Stimulated activated CD8-positive, alpha-beta memory T cell treated with anti-CD3 and anti-CD28 coated beads, Interleukin-7, amount 100 ng/mL, for 48 hours (primary cell): ENCODE measurements at places on chromosomes 2 and 18.

GRCh38 chr2:215598376-215598975, 162.6 kb upstream of the FN1 start:
- no peak for DNase-seq

DNA sequence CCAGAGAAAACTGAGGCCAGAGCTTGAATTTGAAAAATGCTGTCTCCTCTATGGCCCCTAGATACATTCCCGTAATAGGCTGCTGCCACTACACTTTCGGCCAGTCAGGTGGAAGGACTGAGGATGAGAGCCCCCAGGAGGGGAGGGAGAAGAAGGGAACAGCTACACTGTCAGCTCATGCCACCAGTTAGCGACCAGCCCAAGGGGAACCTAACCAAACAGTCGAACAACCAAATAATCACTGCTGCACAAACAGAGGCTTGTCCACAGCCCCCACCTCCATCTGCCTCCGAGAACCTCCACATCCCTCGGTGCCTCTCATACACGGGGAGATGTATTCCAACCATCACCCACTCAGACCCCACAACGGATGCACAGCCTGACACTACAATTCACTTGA, 7.3 kb downstream of the ZNF516 start:
- no peak for DNase-seq

- no peak for DNase-seq
These were observed 233.5 kb upstream of the RBBP8 start for GRCh38 chr18:22699629-22700028.

GRCh38 chr2:37829202-37829601, 95.9 kb upstream of the RMDN2 start:
- DNase-seq: no peak

DNA sequence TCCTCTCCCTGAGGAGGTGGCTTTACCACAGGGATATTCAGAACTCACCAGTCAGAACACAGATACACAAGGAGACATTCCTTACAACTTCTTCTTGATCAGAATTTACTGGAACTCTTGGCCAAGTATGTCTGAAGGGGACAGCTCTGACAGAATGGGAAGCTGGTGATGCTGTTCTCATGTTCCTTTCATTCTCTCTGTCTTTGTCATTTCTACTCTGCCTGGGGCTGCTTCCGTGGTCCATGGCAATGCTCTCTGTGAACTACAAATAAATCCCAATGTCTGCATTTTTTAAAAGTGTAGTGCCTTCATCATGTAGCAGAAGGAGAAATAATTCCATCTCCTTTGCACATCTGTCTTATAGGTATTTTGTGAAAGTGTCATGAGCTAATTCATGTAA, 730.3 kb downstream of the CNTNAP5 start:
- DNase-seq: no peak

GRCh38 chr2:39432701-39433100, 4.4 kb downstream of the MAP4K3 start:
- DNase-seq: no peak

DNA sequence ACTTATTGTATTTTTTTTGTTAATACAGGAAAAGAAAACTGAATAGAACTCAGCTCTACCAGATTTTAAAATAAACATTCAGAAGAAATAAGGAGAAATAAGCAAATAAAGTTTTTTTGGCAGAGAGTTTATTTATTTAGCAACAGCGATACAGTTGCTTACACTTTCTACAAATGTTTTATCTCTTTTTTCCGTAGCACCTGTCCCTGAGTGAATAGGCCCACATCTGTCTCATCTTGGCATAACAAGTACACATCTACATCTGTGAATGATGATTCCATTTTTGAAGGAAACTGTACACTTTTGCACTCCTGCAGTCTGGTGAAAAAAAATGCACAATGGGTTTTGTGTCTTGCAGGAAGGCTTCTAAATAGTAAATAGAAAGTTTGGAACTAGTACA, 783.6 kb upstream of the ZEB2 start:
- no peak for DNase-seq

DNA sequence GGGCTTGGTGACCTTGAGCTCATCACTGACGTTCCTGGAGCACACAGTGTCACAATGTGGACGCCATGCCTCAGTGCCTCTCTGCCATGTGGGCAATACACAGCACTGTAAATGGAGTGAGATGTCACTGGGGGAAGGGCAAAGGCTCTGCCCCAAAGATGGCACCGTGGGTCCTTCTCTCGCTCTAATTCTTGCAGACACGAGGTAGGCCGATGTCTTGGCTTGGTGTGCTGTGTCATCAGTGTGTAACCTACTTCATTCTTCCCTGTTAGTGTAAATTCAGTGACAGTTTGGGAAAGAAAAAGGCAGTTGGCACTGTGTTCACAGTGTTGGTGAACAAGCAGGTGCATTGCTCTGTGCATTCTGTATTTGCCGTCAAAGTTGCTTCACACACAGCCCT, 309.3 kb upstream of the MYT1L start:
- no peak for DNase-seq

GRCh38 chr2:16974688-16975087, 309.1 kb upstream of the CYRIA start:
- no peak for DNase-seq

DNA sequence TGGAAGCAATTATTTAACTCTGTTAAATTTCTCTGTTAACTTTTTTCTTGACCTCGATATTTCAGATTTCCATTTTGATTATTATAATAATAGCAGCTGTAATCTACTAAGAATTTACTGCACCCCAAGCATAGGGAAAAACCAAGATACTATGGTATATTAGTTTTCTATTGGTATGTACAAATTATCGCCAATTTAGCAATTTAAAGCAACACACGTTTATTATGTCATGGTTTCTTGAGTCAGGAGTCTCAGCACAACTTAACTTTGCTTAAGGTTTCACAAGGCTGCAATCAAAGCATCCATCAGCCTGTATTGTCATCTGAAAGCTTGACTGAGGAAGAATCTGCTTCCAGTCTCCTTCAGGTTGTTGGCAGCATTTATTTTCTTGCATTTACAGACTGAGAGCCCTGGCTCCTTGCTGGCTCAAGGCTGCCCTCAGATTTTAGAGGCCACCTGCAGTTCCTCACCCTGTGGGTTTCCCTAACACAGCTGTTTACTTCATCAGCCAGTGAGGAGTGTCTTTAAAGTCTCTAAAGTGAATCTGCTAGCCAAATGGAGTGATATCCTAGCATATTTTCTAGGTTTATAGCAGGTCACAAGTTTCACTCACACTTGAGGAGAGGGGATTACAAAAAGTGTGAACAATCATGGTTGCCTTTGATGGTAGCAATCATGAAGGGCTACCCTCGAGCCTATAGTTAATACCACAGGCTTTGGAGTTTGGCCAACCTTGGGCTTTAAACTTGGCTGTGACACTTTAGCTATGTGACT, 4.4 kb upstream of the VPS54 start:
- no peak for DNase-seq

DNA sequence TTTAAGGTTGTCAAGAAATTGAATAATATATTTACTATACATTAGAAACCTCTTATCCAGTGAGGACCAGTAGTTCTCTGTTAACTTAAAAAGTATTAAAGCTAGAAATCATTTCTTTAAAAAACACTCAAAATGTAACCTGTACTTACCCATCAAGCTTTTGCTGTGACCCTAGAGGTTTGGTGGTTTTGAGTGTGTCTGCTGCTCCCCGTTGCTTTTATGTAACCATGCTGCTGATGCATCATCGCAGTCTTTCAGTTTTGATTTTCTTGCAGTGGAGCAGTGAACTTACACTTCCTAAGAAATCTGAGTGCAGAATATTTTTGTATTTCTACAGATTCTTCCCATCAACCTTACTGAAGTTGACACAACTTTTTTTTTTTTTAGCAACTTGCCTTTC, 34.2 kb downstream of the MRPS9 start:
- DNase-seq: peak; percentile 3

GRCh38 chr2:238389988-238390589, 36.6 kb upstream of the ASB1 start:
- no peak for DNase-seq

DNA sequence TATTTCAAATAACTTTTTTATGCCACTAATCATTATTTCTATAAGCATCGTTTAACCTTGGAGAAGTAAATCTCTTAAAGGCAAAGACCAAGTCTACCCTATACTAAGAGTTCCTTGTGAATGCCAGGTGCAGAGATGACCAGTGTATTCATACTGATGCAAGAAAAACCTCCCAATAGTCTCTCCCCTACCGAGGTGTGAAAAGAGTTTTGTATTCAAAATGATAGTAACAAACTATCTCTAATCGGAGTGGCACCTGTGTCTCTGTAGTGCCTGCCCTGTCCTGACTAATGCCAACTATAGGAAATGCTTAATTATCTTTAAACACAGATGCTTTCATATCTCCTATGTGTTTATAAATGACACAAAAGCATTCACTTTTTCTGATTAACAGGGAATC, 798.5 kb downstream of the TRIB2 start:
- no peak for DNase-seq

GRCh38 chr2:207282916-207283315, 117.2 kb upstream of the KLF7 start:
- no peak for DNase-seq

- no peak for DNase-seq
These were observed 193.8 kb downstream of the TSN start for GRCh38 chr2:121949271-121949670.

DNA sequence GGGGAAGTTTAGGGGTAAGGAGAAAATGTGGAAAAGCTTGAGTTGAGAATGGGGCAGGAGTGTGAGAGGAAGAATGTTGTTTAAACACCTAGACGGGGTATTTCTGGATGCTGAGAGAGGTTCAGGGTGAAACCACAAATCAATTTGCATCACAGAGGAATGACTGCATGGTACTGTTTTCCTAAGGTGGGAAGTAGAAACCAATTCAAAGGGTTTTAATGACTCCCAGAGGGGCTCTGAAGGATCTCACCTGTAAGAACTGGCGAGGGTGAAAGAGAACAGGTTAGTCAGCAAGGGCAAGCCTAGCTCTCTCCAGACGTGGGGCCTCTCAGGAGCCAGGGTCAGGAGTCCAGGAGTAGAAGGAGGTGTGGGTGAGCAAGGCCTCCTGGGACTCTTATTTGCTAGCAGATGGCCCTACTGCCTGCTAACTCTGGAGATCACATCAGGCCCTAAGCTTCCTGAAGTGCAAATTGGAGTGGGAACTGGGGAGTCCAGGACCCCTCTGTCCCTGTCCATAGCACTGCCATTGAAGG, 133.0 kb upstream of the CELF4 start:
- no peak for DNase-seq

DNA sequence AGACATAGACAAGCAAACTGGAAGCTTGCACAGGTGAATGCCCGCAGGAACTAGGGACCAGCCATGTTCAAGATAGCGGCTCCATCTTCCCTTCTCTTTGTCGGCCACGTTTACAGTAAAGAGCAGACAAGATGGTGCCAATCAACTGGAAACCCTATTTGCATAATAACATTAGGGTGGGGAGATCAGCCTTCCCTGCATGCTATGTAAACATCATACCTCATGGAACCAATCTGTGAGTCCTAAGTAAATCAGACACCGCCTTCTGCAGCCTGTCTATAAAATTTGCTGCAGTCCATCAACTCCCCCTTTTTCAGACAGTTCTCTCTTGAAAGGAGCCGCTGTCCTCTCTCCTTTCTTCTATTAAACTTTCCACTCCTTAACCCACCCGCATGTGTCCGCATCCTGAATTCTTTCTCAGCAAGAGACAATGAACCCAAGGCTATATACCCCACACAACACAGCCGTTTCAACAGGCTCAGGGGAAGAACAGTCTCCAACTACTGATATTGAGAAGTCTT, 384.4 kb downstream of the EIPR1 start:
- DNase-seq: no peak

- no peak for DNase-seq
These were observed 17.9 kb upstream of the MSGN1 start for GRCh38 chr2:17798338-17798737.

DNA sequence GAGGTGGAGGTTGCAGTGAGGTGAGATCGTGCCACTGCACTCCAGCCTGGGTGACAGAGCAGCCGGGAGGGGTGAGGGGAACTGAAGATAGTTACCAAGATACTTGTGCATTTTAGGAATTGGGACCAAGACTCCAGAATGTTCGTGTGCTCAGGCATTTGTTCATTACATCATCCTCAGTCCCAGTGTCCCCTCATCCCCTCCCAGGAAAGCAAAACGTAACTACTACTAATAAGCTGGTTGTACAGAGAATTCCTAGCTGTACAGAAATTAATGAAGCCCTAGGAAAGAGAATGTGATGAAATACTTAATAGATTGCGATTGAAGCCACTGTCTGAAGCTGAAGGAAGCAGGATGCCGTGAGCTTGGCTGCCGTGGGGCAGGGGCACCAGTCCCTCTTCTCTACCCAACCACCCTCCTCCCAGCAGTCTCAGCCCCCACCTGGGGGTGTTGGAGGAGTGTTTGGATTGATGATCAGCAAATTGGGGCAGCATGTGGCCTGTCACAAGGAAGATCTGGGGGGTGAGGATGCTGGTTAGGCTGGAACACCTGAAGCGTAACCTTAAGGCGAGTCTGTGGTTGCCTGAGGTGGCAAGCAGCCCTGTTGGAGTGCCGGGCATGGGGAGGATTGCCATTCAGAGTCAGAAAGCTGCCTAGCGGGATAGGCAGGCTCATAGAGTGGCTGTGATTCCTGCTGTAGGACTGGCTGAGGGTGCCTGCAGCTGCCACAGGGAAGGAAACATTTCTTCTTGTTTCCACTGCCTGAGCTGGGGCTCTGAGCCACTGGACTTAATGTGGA, 140.9 kb downstream of the SH3RF3 start:
- DNase-seq: no peak

- DNase-seq: no peak
These were observed 34.8 kb upstream of the ITM2C start for GRCh38 chr2:230829959-230830358.

DNA sequence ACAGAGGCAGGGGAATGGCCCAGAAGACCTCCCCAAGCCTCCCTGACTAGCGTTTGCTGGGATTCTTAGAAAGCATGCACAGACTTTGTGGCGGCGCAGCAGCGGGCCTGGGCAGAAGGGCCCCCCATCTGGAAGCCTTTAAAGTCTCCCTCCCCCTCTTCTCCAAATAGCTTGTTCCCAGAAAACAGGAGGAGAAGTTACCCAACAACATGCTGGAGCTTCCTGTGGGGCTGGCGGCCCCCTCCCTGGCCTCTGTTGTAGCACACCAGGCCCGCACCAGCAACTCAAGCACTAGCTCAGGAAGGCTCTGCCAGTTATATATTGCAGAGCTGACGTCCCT, 334.8 kb downstream of the DYSF start:
- DNase-seq: no peak

- no peak for DNase-seq
These were observed 150.0 kb upstream of the MYCN start for GRCh38 chr2:15790326-15790725.

- DNase-seq: peak; percentile 25
These were observed 1.7 kb upstream of the GCG start for GRCh38 chr2:162153608-162154224.

DNA sequence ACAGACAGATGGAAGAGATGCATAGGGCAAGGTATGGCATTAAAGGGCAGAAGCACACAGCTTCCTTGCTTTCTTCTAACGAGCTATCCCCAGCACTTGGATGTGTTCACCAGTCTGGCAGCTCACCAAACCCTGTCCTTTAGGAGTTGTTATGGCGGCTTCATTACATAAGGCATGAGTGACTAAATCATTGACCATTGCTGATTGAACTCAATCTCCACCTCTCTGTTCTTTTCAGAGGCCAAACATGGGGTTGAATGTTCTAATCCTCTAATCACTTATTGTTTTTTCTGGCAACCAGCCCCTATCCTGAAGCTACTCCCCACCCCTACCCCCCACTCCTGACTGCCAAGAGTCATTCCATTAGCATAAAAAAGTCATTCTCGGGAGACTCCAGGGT, 301.8 kb downstream of the XIRP2 start:
- no peak for DNase-seq

GRCh38 chr2:1306014-1306686, 107.1 kb upstream of the TPO start:
- DNase-seq: no peak
